ENCODE measurements at places on chromosomes 5 and 9.

- no peak for DNase-seq
Measured at GRCh38 chr9:99056886-99057664, 47.8 kb upstream of the TGFBR1 start.

DNA sequence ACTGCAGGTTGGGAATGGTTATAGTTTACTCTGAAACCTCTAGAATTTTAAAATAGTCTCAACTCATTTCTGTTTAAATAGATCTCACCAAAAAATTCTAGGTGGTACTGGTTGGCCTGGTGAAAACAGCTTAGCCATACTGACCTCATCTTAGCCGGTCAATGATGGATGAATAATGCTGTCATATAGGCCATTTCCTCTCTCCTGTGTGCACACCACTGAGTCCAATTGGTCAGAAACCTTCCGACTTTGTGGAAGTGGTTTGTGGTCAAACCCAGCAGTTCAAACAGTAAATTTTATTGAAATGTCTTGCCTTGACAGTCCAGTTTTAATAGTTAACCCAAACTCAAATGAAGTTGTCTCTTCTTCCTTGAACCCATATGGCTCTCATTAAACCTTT, 98.6 kb downstream of the GIN1 start:
- no peak for DNase-seq

DNA sequence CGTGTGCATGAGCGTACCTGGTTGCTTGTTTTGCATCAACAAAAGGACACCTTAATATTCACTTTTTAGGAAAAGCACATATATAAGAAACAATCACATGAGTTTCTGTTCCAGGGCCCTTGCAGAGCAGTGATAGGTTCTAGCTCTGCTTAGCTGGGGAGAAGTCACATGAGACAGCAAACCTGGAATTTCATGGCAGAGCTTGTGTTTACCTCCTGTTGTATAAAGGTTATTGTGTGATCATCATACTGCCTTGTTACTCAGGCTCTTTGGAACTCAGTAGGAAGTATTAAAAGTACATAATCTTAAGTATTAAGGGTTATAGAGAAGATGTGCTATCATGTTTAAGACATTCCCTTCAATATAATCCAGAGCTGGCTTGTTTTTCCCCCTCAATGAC, 18.0 kb upstream of the VLDLR start:
- DNase-seq: no peak

GRCh38 chr5:153347611-153348010, 142.9 kb upstream of the GRIA1 start:
- DNase-seq: no peak

- no peak for DNase-seq
Measured at GRCh38 chr5:151619812-151620460, 28.8 kb upstream of the FAT2 start.

GRCh38 chr9:116482740-116483139, 204.4 kb upstream of the TRIM32 start:
- peak; percentile 78 for DNase-seq

GRCh38 chr9:128551657-128552152, 682 bp upstream of the SPTAN1 start:
- no peak for DNase-seq

GRCh38 chr5:74951865-74952264, 85.7 kb upstream of the FAM169A start:
- no peak for DNase-seq

DNA sequence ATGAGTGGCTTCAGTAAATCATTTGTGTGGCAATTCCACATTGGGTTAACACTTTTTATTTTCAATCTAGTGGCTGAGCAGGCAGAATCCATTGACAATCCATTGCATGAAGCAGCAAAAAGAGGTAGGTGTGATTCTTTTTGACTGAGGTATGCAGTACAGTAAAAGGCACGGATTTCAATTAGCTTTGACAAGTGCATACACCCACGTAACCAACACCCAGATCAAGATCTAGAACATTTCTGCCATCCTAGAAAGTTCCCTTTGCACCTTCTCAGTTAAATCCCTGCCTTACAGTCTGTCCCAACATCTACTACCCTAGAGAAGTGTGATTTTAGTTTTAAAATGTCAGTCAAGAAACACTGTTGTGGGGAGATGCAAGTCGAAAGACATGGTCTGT, 43.4 kb downstream of the OSTF1 start:
- DNase-seq: no peak

GRCh38 chr9:136857166-136857565, 5.0 kb downstream of the MAMDC4 start:
- peak; percentile 29 for DNase-seq

DNA sequence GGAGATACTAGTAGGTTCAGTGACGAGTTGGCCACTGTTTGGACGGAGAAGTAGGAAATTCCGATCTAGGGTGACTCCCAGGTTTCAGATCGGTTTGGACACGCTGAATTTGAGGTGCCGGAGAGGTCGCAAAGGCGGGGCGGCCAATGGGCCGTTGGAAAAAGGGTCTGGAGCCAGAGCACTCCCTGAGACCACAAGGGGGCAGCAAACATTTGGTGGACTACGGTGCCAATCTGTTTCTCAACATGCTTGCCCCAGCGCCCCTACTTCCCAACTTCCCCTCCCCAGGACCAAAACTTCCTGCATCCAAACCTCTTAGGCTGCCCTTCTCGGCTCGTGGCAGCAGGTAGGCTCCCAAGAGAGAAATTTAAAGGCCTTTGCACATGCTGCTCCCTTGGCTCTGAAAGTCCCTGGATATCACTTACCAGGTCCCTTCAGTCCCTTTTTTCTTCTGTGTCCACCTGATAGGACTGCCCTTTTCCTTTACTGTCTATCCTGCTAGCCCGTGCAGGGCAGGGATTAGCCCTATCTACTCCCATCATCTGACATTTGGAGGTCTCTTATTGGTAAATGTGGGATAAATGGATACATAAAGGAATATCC, 992 bp upstream of the RPP25L start:
- peak; percentile 86 for DNase-seq

- DNase-seq: no peak
Measured at GRCh38 chr9:70987986-70988385, 133.4 kb downstream of the TRPM3 start.

- no peak for DNase-seq
Measured at GRCh38 chr5:126831156-126831555, 54.2 kb downstream of the LMNB1 start.
